ENCODE measurements at places on chromosomes 5 and 9.

GRCh38 chr5:127170918-127171600, 97.8 kb upstream of the C5orf63 start:
- no peak for DNase-seq

DNA sequence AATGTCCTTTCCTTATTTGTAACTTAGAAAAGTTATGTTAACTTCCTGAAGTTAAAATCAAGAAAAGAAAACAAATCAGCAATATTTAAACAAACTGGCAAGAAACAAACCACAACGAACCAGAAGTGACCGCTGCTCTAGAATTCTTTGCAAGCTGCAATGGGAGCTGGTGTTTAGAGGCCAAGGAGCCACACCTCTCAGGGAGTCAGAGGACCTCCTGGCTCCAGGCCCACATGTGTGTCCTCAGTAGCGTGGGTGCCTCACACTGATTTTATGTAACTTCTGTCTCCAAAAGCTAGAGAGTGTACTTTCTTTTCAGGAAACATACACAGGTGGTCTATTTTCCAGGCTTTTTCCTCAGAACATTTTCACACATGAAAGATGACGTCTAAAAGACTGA, 100.4 kb downstream of the IRX2 start:
- DNase-seq, result no peak

GRCh38 chr5:132665574-132666080, 7.7 kb downstream of the IL13 start:
- no peak for DNase-seq

DNA sequence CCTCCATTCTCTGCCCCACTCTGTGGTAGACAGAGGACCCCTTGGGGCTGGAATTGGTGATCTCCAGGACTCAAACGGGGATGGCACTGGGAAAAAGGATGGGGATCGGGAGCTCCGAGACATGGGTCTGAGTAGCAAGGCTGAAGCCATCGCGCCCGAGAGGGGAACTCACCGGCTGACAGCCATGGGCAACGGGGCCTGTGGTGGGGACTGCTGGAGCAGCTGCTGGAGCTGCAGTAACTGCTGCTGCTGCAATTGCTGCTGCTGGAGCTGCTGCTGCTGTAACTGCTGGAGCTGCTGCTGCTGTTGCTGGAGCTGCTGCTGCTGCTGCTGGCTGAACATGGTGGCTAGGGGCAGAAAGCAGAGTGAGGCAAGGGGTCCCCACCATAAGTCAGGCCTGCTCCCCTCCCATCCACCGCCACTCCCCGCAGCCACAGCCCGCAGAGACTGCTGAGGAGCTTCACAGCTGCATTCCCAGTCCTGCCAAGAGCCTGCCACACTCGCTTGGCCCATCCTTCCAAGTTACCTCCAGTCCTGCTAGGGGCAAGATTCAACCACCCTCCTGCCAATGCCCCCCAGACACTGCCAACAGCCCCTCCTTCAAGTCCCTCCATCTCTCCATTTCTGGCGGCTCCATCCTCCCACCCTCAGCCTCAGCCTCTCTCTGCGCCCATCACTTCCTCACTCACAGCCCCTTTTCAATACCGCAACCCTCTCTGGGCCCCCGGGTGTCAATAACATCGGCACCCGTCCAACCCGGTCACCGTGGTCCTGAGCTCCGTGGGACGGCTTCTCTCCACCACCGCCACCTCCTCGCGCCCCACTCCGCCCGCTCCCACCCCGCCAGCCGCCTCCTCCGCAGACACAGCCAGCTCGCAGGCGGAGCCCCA, 611 bp downstream of the CIZ1 start:
- peak; percentile 35 for DNase-seq

- no peak for DNase-seq
Observed at GRCh38 chr5:51816427-51816826, 433.2 kb downstream of the ISL1 start.

DNA sequence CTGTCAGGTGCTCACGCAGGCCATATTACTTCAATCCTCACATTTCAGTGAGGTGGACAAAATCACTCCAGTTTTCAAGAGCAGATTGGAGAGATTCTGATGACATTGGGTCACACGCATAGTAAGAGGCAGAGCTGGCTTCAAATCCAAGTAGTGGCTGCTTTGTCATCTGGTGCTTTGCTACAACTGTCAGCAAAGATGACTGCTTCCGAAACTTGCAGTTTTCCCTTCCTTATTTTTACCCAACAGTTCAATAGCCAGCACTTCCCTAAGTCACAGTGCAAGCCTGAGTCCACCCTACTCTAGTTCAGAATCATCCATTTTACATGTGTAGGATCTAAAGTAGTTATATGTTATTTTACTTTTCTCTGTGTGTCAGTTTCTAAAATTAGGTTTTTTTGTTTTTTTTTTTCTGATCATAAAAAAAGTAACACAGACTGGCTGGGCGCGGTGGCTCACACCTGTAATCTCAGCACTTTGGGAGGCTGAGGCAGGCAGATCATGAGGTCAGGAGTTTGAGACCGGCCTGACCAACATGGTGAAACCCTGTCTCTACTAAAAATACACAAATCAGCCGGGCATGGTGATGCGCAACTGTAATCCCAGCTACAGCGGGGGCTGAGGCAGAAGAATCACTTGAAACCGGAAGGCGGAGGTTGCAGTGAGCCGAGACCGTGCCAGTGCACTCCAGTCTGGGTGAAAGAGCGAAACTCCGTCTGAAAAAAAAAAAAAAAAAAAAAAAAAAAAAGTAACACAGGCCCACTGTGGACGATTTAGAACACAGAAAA, 49.6 kb downstream of the ANKDD1B start:
- no peak for DNase-seq

GRCh38 chr5:75510417-75510835, 1.0 kb downstream of the CERT1 start:
- no peak for DNase-seq

- DNase-seq, result no peak
Observed at GRCh38 chr5:146817973-146818372, 60.6 kb downstream of the PPP2R2B start.

- DNase-seq, result no peak
Observed at GRCh38 chr5:1155191-1156032, 43.5 kb upstream of the SLC12A7 start.

GRCh38 chr9:81479573-81479972, 209.8 kb downstream of the TLE1 start:
- DNase-seq, result no peak

DNA sequence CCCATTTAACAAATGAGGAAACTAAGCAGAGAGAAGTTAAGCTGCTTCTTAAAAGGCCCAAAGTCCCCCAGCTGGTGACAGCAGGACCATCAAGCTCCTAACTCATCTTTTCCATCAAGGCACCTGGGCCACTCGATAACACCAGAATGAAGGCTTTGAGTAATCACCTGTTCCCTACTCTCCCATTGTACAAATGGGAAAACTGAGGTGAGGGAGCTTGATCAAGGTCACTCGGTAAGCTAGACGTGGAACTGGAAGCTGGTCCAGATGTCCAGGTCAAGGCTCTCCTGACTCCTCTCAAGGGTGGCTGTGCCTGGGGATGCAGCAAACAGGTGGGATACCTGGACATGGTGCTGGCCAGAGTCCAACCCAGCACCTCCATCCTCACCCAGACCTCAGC, 90.6 kb upstream of the SHB start:
- no peak for DNase-seq

- DNase-seq, result peak; percentile 55
Observed at GRCh38 chr5:55450050-55450765, 84.6 kb downstream of the PLPP1 start.

GRCh38 chr5:32018476-32019436, 155.4 kb downstream of the GOLPH3 start:
- no peak for DNase-seq

- DNase-seq, result peak; percentile 80
Observed at GRCh38 chr5:142611154-142611553, 74.7 kb downstream of the FGF1 start.

- no peak for DNase-seq
Observed at GRCh38 chr9:73575101-73576060, 423.7 kb downstream of the ANXA1 start.

DNA sequence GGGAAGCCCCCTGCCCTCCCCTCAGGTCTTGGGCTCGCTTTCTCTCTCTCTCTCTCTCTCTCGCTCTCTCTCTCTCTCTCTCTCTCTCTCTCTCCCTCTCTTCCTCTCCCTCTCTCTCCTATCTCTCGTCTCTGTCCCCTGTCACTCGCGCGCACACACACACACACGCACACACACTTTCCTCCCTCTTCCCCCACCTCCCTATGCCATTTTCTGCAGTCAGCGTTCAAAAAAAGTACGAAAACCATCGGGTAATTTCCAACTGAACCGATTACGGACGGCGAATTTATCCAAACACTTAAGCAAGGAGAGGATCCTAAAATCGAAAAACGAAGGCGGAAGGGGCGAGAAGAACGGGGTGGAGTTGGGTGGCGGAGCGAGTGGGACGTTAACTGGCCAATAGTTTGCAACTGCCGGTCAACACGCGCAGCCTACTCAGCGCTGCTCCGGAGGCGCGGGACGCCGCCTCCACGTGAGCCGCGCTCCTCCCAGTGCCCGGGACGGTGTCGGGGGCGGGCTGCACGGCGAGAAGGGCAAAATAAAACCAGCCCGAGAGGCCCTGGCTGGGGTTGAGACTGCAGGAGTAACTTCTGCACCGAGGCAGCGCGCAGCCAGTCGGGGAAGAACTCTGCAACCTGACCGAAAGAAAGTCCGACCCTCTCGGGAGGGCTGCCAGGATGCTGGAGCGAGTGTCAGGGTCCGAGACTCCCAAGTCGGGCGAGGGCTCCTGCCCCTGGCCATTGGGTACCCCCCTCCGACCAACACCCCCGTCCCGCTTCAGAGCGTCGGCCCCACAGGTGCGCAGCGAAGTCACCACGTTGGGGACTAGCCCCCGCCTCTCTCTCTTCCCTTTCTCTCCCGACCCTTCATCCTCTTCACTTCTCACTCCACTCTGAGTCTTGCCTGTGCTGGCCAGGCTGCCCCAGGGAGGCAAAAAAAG, 24.9 kb upstream of the ELAVL2 start:
- DNase-seq, result peak; percentile 35

- no peak for DNase-seq
Observed at GRCh38 chr9:12318732-12319685, 374.2 kb upstream of the TYRP1 start.

GRCh38 chr5:105430516-105430915, 1867.9 kb upstream of the NUDT12 start:
- DNase-seq, result no peak

DNA sequence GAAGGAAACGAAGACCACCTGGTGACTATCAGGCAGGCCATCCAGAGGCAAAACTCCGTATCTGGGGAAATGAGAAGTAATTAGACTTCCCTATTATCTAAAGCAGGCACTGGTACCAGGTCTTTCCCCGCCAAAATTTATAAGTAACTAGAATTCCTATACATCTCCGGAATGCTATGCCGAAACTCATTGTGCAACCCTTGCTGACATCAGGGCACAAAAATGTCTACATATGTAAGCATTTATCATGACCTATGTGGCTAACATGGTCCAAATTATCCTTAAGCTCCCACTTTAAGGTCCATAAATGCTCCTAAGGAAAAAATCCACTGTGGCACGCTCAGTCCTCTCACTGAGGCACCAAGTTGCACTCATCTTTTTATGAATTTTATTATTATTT, 17.8 kb downstream of the ACTL7B start:
- DNase-seq, result no peak

- DNase-seq, result no peak
Observed at GRCh38 chr9:111350556-111350955, 20.5 kb upstream of the OR2K2 start.

- peak; percentile 14 for DNase-seq
Observed at GRCh38 chr9:70080481-70081119, 37.0 kb downstream of the MAMDC2 start.
